Heart left ventricle (tissue), 16 donors: ENCODE measurements at places on chromosomes 13 and 19. TPM values are rescaled to one million over a fixed set of nuclear protein-coding genes. Genes with fewer than 3 reads are reported as not detected.

ZNF382 gene
- total RNA-seq = 12.5 TPM

- no peak for DNase-seq
- H3K27ac ChIP-seq = peak overlapping the region; percentile 98
- peaks cover 26% of the 10 kb centered on the region for H3K4me1 ChIP-seq
- peak overlapping the region; percentile 99 for H3K4me3 ChIP-seq
- no peaks in the 10 kb centered on the region for H3K36me3 ChIP-seq
- no peaks in the 10 kb centered on the region for H3K27me3 ChIP-seq
Measured at GRCh38 chr13:112688560-112689302, 1.1 kb upstream of the ATP11A start.

DNA sequence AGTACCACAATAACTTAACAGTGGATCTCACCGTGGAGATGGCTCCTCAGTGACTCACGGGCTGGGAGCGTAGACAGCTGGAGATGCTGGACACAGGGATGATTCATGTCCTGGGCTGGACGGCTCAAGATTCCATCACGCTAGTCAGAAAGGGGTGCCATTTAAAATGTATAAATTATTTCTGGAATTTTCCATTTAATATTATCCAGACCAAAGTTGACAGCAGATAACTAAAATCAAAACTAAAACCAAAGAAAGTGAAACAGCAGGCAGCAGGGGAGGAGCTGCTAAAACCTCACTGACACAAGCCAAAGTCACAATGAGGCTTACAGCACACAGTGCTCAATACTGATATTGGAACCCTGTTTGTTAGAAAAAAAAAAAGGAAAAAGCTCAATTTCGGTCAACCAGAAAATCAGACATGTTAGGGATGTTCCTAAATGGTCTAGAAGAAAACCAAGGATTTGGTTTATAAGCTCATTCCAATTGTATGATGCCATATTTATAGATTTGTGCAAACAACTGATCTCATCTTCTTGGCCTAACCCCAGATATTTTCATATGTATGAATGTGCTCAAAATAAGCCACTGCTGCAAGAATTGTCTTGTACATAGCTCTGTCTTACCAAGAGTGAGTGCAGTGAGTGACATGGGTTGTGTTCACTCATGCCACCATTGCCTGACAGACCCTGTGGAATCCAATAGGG is 111.8 kb downstream of the SACS start:
- no peak overlapping the region for H3K27ac ChIP-seq
- peak overlapping the region; percentile 16 for H3K4me3 ChIP-seq
- no peaks in the 10 kb centered on the region for H3K27me3 ChIP-seq
- DNase-seq = peak; percentile 45

MAB21L1 gene
- total RNA-seq = 0.16 TPM

DNA sequence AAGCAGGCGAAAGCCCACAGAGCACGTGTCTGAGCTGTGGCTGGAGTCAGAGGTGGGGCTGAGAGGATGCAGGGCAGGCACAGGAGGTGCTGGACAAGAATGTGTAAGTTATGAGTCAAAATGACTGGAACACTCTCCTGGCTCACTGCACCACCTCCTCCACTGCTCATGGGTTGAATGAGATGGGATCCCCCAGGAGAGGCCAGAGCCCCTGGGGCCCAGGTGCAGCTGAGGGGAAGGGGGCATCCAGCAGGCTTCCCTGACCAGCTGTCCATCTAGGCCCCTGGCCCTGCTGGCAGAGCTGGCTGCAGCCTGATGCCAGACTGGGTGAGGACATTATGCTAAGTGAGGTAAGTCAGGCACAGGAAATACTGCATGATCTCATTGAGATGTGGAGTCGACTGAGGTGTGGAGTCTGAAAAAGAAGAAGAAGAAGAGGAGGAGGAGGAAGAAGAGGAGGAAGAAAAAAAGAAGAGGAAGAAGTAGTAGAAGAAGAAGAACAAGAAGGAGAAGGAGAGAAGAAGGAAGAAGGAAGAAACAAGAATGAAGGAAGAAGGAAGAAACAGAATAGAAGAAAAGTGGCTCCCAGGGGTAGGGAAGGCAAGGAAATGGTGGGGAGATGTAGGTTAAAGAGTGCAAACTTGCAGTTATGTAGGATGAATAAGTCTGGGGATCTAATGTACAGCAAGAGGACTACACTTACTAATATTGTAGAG is 747.4 kb downstream of the UQCRFS1 start:
- H3K27ac ChIP-seq = no peak overlapping the region
- H3K27me3 ChIP-seq = no peaks in the 10 kb centered on the region
- H3K4me3 ChIP-seq = no peak overlapping the region
- no peaks in the 10 kb centered on the region for H3K36me3 ChIP-seq
- peaks cover 10% of the 10 kb centered on the region for H3K4me1 ChIP-seq

DNA sequence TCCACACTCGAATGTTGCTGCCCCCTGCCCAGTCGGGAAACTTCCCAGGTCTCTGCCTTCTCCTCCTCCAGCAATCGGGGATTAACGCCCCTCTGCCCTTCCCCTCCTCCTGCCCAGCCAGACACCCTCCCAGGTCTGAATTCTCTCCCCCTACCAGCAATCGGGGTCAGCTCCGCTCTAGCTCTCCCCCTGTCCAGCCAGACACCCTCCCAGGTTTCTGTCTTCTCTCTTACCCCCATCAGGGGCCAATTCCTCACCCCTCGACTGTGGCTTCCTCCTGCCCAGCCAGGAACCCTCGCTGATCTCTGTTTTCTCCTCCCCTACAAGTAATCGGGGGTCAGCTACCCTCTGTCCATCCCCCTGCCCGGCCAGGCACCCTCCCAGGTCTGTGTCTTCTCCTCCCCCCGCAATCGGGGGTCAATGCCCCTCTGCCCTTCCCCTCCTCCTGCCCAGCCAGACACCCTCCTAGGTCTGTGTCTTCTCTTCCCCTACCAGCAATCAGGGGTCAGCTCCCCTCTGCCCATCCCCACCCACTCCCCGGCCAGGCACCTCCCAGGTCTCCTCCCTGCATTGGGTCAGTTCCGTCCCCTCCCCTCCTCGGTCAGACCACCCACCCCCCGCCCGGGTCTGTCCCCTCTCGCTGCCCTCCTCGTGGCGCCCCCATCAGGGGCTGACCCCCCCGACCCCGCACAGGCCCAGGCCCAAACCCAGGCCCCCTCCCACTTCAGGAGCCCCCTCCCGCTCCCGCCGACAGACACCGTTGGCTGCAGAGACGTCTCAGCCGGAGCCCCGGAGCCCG is 668 bp downstream of the ZFR2 start:
- peak overlapping the region; percentile 25 for H3K4me3 ChIP-seq
- H3K36me3 ChIP-seq = no peaks in the 10 kb centered on the region
- H3K27me3 ChIP-seq = peaks cover 31% of the 10 kb centered on the region

GRCh38 chr13:30362869-30363268 is 55.5 kb upstream of the KATNAL1 start:
- no peak overlapping the region for H3K4me3 ChIP-seq
- no peaks in the 10 kb centered on the region for H3K36me3 ChIP-seq
- H3K4me1 ChIP-seq = no peaks in the 10 kb centered on the region
- H3K27ac ChIP-seq = peak overlapping the region; percentile 15

DNA sequence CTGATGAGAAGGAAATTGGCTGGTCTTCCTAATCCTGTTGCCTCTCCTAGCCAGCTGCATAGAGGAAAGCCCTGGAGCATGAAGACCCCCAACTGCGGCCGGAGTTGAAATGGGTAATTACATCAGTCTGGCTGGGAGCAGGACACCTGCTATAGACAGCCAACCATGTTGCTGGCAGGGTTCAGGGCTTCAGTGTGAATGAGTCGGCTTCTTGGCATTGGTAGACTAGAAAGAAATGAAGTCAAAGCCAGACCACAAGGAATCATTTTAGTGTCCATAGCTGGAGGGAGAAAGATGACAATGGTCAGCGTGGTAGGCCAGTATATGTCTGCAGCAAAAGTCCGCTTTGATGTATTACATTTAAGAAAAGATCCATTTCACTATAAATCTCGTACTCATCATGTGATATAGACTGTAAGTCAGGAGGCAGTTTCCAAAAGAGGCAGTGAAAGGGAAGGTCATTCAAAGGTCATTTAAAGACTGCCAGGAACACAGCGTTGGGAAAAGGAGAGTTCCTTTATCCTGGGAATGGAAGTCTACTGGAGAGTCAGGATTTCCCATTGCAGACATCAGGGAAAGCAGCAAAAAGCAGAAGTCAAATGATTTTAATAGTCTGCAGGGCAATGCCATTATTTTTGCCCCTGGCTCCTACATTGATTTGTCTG is 262.7 kb downstream of the DNAJC15 start:
- no peaks in the 10 kb centered on the region for H3K36me3 ChIP-seq
- peaks cover 12% of the 10 kb centered on the region for H3K4me1 ChIP-seq
- no peak overlapping the region for H3K4me3 ChIP-seq

GRCh38 chr13:26957182-26957581 is 196.6 kb upstream of the GPR12 start:
- no peaks in the 10 kb centered on the region for H3K4me1 ChIP-seq
- H3K27ac ChIP-seq = no peak overlapping the region
- DNase-seq = no peak

GRCh38 chr13:96403241-96403640 is 313.3 kb downstream of the HS6ST3 start:
- no peak overlapping the region for H3K4me3 ChIP-seq
- H3K27ac ChIP-seq = no peak overlapping the region
- no peak for DNase-seq
- no peaks in the 10 kb centered on the region for H3K36me3 ChIP-seq
- H3K27me3 ChIP-seq = no peaks in the 10 kb centered on the region
- no peaks in the 10 kb centered on the region for H3K4me1 ChIP-seq

GRCh38 chr19:4052993-4053422 is 13.7 kb downstream of the ZBTB7A start:
- DNase-seq = no peak
- H3K4me1 ChIP-seq = peaks cover 16% of the 10 kb centered on the region
- no peak overlapping the region for H3K4me3 ChIP-seq

ZNF611 gene
- total RNA-seq = 7.1 TPM

DNA sequence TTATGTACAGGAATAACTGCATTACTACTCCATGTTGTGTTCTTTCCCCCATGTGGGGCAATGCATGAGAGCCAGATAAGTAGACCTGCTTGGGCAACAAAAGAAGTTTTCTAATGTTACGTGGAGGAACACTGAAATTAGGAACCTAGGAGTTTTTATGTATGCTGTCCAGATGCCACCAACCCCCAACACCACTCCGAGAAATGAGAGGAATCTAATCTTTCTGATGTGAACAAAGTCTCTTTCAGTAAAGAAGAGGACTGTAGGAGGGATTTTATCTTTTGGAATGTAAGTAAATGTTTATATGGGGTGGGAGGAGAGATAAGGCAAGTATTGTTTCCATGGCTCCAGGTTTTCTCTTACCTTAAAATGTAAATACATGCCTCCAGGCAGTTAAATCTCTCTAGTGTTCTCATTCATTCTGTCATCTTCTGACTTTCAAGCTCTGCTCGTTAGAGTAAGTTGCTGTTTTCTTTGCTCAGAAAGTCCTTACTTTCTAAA is 820.6 kb downstream of the PCDH17 start:
- H3K27me3 ChIP-seq = no peaks in the 10 kb centered on the region
- no peak overlapping the region for H3K4me3 ChIP-seq
- H3K27ac ChIP-seq = no peak overlapping the region

ZNF493 gene
- 10.9 TPM for total RNA-seq

DNA sequence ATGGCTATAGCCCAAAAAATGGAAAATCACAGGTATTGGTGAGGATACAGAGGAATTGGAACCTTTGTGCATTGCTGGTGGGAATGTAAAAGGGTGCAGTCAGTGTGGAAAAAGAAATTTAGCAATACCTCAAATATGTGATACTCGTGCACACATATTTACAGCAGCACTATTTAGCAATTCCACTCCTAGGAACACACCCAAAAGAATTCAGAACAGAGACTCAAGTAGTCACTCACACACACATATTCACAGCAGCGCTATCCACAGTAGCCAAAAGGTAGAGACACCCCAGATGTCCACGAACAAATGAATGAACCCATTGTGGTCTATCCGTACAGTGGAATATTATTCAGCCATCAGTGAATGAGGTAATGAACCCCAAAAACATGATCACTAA is 114.0 kb downstream of the COL4A2 start:
- no peaks in the 10 kb centered on the region for H3K27me3 ChIP-seq
- H3K36me3 ChIP-seq = peaks cover 19% of the 10 kb centered on the region
- no peak overlapping the region for H3K27ac ChIP-seq
- no peak overlapping the region for H3K4me3 ChIP-seq

GRCh38 chr13:50140581-50141374 is 125.5 kb downstream of the KCNRG start:
- H3K4me3 ChIP-seq = no peak overlapping the region
- H3K4me1 ChIP-seq = no peaks in the 10 kb centered on the region
- no peak overlapping the region for H3K27ac ChIP-seq
- no peak for DNase-seq
- no peaks in the 10 kb centered on the region for H3K36me3 ChIP-seq
- no peaks in the 10 kb centered on the region for H3K27me3 ChIP-seq

- H3K36me3 ChIP-seq = no peaks in the 10 kb centered on the region
- no peak for DNase-seq
- peaks cover 19% of the 10 kb centered on the region for H3K27me3 ChIP-seq
- no peaks in the 10 kb centered on the region for H3K4me1 ChIP-seq
- no peak overlapping the region for H3K27ac ChIP-seq
- no peak overlapping the region for H3K4me3 ChIP-seq
Measured at GRCh38 chr19:39106194-39106593, 19.4 kb upstream of the PAK4 start.

PCSK4 gene
- 1.2 TPM for total RNA-seq

- H3K27ac ChIP-seq = no peak overlapping the region
- no peak for DNase-seq
- no peaks in the 10 kb centered on the region for H3K27me3 ChIP-seq
Measured at GRCh38 chr13:100899720-100900316, 225.2 kb upstream of the TMTC4 start.

WDR88 gene
- not detected for total RNA-seq

C19orf33 gene
- 15.1 TPM for total RNA-seq
